ENCODE measurements at places on chromosomes 7 and 10.

GRCh38 chr10:96850113-96850512, 18.0 kb downstream of the LCOR start:
- DNase-seq, result no peak

DNA sequence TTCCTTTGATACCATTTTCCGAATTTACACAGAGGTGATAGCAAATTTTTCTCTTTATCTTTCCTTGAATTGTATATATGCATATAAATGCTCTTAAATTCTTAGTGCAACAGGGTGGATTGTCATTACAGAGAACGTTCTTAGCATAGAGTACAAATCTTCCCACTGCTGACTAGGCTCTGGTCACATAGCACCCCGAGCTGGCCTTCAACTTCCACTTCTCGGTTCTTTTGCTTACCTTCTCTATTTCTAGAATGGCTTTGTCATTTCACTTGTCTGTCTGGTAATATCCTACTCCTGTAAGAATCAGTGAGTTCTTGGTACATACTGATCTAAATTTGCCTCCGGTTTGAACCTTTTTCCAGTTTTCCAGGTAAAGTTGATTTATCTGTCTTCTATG, 13.4 kb downstream of the ADIRF start:
- DNase-seq, result no peak

GRCh38 chr10:33227489-33227888, 107.0 kb downstream of the NRP1 start:
- no peak for DNase-seq

DNA sequence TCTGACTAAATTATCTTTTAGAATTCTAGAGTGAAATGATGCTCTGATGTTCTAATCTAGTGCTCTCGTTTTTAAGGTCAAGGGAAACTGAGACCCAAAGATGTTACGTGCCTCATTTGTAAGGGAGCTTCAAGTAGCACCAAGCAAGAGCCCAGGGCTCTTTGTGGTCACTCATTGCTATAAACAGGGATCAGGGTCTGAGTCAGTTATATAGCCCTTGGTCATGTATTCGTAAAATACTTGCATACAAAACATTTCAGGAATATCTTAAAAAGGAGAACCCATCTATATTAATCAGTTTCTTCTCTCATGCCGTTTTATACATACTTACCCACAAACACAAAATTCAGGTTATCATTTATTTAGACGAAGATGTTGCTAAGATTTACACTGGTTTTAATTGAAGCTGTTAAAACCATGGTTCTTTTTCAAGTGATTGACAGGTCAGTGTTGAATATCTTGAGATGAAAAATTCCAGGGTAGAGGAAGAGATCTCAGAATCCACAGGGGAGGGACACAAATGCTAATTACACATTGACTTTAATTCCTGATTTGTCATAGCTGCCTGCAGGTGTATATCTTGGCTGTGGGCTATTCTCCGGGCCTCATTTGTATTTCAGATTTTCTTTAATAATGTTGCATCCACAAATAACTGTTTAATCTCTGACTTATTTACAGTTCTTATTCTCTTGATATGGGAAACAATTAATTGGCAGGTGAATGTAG, 188.4 kb downstream of the SND1 start:
- no peak for DNase-seq

DNA sequence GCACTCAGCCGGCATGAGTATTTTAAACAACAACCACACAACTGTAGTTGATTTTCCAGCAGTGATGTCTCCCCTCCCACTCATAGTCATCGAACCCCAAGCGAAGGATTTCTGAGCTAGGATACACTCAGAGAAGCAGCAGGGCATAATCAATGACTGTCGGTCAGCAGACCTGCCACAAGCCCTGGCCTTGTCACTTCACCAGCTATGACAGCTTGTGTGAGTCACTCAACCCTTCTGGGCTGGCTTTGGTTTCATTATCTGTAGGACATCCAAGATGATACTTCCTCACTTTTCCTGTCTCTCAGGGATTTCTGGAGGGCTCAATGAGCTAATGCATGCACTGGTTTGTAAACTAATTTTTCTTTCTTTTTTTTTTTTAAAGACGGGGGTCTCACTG, 22.0 kb upstream of the UBE3C start:
- DNase-seq, result no peak

GRCh38 chr10:62748386-62748785, 56.1 kb upstream of the ADO start:
- no peak for DNase-seq

DNA sequence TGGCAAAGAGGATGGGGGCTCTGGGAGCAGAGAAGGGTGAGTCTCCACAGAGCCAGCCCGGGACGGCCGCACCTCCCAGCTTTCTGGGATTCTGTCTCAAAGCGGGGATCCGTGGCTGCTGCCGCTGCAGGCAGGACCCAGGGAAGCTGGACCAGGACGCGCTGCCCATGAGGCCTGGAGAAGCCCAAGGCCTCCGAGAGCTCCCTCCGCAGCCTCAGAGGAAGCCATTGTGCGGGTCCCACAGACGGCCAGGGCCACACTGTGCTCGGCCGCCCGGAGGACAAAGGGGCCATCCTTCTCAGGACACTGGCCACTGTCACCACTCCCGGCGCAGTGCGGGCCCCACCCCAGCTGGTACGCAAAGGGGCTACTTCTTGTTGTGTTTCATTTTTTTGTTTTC, 79.3 kb upstream of the PDGFA start:
- DNase-seq, result no peak

- DNase-seq, result peak; percentile 87
These were observed 1.2 kb upstream of the ZMIZ1 start for GRCh38 chr10:79067241-79068202.

DNA sequence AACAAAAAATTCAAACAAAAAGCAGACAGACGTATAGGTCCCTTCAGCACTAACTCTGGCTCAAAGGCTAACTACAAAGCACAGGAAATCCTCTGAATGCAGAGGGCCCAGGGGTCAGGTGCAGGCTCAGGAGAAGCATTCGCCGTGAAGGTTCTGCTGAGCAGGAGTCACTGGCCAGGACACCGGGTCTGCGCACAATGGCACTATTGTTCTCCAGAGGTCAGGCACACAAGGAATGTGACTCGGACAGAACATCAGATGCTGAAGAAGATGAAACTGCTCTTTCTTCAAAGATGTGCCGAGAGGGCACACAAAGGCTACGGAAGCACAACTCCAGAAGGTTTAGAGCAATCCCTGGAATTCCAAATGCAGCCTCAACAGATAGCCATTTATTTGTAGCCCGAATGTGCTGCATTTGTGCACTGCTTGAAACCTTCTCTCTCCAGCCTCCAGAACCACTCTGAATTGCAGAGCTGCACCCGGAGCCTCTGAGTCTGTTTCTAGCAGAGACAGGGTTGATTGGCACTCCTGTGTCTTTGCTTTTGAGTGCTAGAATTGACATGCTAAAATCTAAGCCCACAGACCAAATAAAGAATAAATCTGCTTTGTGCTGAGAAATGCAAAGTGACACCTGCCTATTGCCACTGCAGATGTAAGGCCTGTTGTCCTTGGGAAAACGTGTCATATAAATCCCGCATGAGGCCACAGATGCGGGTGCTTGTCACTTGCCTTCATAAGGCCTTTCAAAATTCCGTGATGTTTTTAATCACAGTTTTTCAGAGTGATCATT, 85.4 kb upstream of the AFAP1L2 start:
- DNase-seq, result no peak

DNA sequence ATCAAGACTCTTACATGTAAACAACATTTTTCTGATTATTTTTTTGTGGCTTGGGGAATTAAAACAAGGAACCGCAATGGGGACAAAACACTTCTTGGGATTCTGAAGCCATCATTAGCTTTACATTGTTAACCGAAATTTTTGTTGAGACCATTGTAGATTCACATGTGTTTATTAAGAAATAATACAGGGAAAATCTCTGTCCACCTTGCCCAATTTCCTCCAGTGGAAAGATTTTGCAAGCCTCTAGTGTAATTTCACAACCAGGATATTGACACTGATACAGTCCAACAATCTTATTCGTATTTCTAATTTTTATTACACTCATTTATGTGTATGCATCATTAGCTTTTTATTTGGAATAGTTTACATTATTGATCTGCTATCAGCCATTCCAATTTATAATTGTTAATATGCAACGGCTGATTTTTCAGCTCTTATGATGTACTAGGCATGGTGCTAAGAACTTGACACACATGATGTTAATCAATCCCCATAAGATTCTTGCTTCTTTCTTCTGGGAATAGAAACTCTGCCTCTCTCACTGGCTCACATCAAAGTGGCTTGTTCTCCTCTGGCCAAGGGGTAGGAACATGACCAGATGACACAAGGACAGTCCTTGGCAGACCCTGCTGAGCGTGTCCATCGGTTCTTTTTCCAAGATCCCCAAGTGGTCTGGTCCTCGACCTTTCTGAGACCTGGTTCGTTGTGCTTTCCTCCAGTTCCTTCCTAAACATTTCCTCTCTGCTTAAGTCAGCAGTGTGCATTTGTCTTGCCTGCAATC, 137.6 kb downstream of the ADAM12 start:
- no peak for DNase-seq

GRCh38 chr7:55133630-55134358, 115.0 kb downstream of the EGFR start:
- DNase-seq, result no peak

GRCh38 chr7:106061301-106061979, 50.7 kb downstream of the SYPL1 start:
- DNase-seq, result no peak

DNA sequence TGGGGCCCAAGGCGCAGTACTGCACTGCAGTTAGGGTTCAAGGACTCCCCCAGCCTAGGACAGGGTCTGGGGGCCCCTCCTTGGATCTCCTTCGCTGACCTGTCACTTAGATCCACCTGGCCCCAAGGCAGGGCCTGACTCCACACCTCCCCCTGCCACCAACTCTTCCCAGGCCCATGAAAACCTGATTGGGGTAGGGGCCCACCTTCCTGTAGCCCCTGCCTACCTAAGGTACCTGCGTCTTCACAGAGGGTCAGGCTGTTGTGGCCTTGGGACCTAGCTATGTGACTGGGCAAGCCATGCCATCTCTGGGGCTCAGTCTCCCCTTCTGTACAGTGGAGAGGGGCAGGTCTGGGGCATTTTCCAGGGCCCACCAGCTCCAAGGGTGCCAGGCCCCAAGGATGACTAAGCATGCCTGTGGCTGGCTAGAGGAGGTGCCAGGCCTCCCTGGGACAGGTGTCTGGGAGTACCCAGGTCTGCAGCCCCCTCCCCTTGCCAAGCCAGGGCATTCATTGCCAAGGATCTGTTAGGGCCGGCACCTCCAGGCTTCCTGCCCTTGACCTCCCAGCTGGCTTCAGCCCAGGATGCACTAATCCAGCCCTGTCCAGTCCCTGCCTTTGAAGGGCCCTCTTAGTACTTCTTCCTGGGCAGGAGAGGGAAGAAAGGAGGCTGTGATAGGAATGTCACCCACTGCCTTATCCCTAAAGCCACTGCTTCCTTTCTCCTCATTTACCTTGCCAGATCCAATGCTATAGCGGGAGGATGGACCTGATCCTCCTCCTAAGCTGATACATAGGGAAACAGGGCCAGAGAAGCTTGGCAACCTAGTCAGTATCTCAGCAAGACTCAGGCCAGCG, 1.3 kb downstream of the LIMK1 start:
- no peak for DNase-seq

DNA sequence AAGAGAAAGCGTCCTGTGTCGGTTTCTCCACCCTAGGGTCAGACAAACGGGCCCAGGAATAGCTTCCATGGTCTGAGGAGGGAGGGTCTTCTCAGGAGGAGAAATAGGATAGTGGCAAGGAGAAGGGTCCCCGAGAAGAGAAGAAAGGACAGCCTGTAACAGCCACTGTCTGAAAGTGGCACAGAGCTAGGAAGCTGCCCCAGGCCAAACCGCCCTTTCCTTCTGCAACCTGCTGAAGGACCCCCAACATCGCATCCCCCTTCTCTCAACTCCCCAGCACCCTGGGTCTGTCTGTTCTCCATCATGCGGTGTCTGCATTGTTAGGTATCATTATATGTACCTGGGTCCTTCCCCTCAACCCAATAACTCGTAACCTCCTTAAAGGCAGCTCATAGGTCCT, 47.1 kb downstream of the COL17A1 start:
- no peak for DNase-seq

- no peak for DNase-seq
These were observed 11.5 kb downstream of the LIPJ start for GRCh38 chr10:88598055-88598454.

- DNase-seq, result no peak
These were observed 45.7 kb downstream of the VAX1 start for GRCh38 chr10:117092386-117092785.

Data from stimulated activated CD4-positive, alpha-beta T cell treated with anti-CD3 and anti-CD28 coated beads, Interleukin-4, amount 100 ng/mL, for 1 hour (primary cell).